ENCODE measurements at places on chromosomes 12 and 14.

DNA sequence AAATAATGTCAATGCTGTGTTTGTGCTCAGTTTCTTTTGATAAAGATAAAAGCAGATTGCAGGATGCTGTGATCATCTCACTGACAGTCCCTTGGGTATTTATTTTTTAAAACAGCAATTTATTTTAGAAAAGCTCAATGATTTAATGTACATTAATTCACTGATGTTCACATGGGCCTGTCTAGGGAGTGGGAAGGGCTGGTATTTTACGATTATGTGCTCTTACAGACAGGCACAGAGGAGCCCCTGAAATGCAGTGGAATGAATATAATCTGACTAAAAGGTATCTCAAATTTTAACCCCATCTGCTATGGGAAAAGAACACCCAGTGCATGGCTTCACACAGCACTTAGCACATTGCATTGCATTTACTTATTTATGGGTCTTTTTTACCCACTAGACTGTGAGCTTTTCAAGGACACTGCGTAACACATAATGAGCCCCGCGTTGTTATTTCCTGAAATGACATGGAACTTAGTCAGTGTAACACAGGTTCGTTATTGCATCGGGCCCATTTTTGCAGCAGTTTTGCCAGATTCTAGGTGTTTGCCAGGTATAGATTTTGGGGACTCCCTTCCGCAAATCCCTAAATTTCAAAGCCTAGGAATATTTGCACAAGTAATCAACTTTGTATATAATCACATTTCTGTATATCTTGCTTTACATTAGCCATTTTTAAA lies 425.3 kb upstream of the FBXO33 start:
- DNase-seq, result no peak

DNA sequence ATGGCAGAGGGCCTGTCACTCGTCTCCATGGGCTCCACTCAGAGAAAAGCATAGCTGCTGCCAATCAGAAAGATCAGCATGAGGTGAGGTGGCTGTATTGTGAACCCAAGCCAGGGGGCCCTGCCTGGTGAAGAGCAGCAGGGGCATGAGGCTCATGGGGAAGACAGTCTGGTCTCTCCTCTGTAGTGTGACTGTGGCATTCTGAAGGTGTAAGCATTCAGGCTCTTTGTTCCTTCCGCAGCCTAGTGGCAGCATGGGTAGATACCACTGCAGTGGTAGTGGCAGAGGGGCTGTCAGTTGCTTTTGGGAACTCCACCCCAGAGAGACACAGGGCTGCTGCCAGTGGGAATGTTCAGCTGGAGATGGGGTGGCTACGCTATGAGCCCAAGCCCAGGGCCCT lies 5.1 kb upstream of the CLEC4D start:
- DNase-seq, result no peak

- no peak for DNase-seq
These were observed 386.6 kb downstream of the SYT1 start for GRCh38 chr12:79250960-79251755.

GRCh38 chr12:63086149-63086915 lies 64.7 kb downstream of the AVPR1A start:
- no peak for DNase-seq

DNA sequence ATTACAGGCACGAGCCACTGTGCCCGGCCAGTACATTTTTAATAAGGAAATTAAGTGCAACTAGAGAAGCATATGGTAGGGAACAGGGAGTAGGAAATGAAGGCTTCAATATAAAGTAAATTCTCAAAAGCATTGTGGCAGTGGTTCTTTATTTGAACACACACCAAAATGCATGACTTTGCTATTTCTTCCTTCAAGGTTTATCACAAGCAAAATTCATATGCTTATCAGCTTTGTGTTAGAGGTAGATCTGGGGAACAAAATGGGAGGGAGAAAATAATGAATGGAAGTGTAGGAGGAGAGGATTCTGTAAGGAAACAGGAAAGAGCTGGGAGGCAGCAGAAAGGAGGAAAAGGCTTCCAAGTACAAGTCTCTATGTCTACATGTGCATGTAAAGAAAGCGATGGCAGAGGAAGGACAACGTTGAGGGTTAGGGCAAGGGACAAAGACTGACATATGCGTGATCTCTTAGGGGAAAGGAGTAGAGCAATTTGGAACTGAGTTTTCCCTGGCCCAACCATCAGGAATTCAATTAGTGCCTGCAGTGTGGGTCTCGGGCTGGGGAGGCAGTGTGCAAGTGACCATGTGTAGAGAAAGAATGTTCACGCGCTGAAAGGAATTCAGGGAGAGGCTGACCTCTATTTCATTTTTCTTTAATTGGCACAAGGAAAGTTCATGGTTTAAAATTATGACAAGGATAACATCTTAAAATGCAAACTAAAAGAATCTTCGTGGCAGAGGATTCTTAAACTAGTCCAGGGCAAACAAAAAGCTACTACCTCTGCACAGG lies 22.9 kb upstream of the RASSF8 start:
- no peak for DNase-seq

- DNase-seq, result no peak
These were observed 616.9 kb upstream of the STXBP6 start for GRCh38 chr14:25666877-25667276.

Measured in activated CD4-positive, alpha-beta T cell treated with anti-CD3 and anti-CD28 coated beads for 48 hours (primary cell).